Liver (tissue), 10 donors: ENCODE measurements at places on chromosomes 5 and 9. TPM values are rescaled to one million over a fixed set of nuclear protein-coding genes. Genes with fewer than 3 reads are reported as not detected.

DNA sequence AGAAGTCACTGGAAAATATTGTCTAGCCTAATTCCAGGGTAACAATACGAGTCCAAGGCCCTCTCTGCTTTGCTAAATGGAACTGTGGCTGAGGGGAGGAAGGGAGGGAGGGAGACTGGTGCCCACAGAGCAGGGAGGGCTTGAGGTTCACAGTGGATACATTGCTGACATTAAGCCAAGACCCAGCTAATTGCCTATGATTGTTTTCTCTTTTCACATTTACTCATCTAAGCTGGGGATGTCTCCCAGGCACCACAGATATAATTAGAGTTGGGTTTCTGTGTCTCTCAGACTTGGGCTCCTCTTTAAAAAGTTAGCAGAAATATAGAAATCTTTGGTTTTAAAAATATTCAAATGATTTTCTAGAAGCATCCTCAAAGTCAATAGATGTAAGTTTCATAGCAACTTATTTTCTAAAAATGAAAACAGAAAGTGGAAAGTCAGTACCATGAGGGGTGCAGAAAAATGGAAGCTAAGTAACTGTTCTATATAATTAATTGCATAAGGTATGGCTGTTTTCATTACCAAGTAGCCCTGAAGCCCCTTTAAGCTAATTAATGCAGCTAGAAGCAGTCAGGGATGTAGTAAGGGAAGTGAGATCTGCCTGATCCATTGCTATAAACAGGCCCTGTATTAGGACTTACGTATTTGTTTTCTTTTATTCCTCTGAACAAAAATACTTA is 259.8 kb downstream of the NDUFS4 start:
- DNase-seq, result no peak

DNA sequence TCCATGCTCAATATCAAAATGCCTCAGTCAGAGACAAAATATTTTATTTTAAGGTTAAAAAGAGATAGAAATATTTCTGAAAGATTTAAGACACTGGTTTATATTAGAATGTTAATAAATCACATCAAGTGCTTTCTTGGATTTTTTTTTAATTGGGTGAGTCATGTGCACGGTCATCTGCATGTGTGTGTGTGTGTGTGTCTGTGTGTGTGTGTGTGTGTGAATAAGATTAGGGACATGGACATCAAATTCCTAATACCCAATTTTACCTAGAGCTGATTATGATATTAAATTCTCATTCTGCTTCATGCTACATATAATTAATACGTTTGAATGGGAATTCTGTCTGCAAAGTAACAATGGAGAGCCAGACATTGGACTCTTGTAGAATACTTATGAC is 122.9 kb downstream of the BASP1 start:
- no peak for DNase-seq

- DNase-seq, result no peak
Observed at GRCh38 chr5:63473335-63473967, 488.8 kb downstream of the HTR1A start.

Gene ANKHD1
- 116 TPM for total RNA-seq

Gene IFNK
- not detected for total RNA-seq

DNA sequence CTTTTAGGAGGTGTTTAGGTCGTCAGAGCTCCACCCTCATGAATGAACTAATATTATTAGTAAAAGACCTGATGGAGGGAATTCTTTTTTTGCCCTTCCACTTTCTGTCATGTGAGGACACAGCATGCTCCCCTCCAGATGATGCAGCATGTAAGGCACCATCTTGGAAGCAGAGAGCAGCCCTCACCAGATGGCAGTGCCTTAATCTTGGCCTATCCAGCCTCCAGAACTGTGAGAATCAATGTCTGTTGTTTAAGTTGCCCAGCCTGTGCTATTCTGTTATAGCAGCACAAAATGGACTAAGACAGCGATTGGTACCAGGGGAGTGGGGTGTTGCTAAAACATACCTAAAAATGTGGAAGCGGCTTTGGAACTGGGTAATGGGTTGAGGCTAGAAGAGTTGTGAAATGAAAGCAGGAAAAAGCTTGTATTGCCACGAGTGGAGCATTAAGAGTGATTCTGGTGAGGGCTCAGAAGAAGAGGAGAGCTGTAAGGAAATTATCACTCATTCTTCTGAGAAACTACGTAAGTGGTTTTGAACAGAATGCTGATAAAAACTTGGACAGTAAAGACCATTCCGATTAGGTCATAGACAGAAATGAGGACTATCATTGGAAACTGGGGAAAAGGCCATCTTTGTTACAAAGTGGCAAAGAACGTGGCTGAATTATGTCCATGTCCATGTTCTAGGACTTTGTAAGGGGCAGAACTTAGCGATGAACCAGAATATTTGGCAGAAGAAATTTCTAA is 28.6 kb downstream of the PTPDC1 start:
- DNase-seq, result no peak

GRCh38 chr9:88303721-88304451 is 84.4 kb upstream of the SPIN1 start:
- no peak for DNase-seq

- DNase-seq, result no peak
Observed at GRCh38 chr5:135040333-135041144, 6.5 kb upstream of the PITX1 start.

Gene C6
- 916 TPM for total RNA-seq

- DNase-seq, result no peak
Observed at GRCh38 chr9:113184539-113184938, 33.7 kb downstream of the SLC31A2 start.

GRCh38 chr5:72720205-72720604 is 96.3 kb upstream of the TNPO1 start:
- no peak for DNase-seq

DNA sequence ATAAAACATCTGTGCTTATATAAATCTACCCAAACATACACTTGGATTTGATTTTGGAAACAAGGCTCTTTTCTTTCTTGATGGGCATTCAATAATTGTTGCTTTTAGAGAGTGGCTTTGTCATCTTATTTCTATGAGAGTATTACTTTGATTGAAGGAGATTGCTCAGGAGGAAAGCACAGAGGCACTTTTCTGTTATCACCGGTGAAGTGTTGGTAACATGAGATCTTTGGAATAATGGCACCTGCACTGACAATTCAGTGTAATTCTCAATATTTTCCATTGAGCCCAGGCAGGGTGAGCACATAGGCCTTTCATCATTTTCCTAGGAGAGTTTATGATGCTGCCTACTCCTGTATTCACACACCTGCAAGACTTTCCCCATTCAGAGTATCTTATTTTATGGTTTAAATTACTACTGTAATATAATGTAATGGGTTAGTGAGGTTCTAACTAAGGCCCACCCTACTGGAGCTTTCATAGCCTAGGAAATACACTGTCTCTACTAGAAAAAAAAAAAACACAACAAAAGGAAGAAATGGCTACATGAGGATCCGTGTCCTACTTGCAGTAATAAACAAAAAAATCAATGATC is 244.3 kb downstream of the DENND1A start:
- no peak for DNase-seq

GRCh38 chr9:136225366-136225747 is 20.3 kb downstream of the QSOX2 start:
- DNase-seq, result no peak

GRCh38 chr5:107736638-107737037 is 65.9 kb upstream of the EFNA5 start:
- no peak for DNase-seq

Gene IL31RA
- not detected for total RNA-seq

Gene KCNMB1
- 0.25 TPM for total RNA-seq
